ENCODE measurements at places on chromosomes 6 and 20.

DNA sequence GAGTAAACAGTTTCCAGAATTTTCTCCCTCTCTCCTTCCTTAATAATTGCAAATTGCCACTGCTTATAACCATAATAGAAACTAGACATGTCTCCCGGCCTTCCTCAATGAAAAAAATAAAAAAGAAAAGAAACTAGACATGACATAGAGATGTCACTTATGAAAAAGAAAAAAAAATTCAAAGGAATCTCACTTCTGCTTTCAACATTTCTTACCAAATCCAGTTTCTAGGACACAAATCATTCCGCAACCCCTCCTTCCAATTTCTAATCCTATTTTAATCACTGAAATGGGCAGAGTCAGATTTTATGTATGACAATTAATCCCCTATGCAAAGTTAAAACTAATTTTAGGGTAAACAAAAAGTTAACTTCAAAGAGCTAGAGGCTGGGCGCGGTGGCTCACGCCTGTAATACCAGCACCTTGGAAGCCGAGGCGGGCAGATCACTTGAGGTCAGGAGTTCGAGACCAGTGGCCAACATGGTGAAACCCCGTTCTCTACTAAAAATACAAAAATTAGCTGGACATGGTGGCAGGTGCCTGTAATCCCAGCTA is 40.1 kb upstream of the EEF1A1 start:
- DNase-seq: no peak

- DNase-seq: no peak
These were observed 6.2 kb downstream of the ELMO2 start for GRCh38 chr20:46400253-46400652.

- DNase-seq: no peak
These were observed 522.6 kb upstream of the MMS22L start for GRCh38 chr6:97805596-97805995.

DNA sequence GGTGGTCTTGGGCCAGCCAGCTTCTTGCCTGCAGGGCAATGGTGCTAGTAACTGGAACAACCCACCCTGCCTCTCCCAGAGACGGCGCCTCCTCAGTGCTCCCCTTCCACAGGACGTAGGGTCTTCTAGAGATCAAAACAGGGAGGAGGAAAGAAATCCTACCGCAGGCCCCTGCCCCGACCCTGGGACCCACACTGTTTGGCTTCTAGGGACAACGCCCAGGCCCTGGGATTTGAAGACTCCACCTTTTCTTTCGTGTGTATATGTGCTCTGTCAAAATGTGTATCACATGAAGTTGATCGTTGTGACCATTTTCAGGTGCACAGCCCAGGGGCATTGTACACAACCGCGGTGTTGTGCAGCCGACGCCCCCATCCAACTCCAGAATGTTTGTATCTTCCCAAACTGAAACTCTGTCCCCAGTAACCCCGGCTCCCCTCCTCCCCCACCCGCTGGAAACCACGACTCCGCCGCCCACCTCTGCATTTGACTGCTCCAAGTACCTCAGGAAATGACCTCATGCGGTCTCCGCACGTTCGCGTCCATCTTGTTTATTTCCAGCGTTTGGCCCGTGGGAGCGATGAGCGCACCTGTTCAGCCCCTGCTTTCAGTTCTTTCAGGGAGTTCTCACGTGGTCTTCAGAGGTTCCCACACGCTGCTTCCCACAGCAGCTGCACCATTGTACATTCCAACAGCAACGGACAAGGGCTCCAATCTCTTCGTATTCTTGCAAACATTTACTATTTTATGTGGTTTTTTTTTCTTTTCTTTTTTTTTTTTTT is 3.4 kb upstream of the BHLHE23 start:
- DNase-seq: peak; percentile 46

GRCh38 chr6:154479771-154480639 is 30.5 kb downstream of the CNKSR3 start:
- DNase-seq: no peak
